SIG-M5 (cell line): ENCODE measurements at places on chromosomes 3 and 15.

DNA sequence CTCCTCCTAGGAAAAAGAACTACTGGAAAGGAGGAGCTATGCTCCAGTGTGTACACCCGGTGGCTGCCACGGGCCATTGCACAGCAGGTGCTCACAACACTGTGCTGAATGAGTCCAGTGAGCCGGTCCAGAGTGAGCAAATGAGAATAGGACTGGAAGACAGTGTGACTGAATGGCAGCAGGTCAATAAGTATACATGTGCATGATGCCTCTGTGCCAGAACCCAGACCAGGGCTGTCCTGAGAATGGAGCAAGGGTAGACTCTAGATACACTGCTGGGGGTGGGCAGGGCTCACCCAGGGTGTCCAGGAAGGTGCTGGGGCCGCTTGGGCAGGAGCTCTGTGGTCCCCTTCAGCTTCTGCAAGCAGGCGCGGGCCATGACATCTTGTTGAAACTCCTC lies 8.3 kb downstream of the POLG start:
- no peak for DNase-seq

DNA sequence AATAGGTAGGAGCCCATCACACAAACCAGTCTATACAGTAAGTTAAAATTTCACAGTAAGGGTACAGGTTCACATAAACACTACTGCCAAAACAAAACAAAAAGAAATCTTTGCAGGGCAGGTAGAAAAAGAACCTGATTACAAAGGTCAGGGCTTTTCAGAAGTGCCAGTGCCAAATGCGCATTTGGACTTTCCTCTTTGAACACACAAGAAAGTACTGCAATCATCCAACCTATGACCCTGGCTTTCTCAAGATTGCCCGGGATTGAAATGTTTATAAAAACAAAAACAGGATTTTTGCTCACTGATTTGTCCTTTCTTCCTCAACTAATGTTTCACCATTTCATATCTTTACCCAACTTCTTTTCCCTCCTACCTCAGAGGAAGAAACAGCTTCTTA lies 47.4 kb downstream of the CBLB start:
- DNase-seq: no peak

GRCh38 chr15:74425630-74426029 lies 8.1 kb downstream of the SEMA7A start:
- no peak for DNase-seq

DNA sequence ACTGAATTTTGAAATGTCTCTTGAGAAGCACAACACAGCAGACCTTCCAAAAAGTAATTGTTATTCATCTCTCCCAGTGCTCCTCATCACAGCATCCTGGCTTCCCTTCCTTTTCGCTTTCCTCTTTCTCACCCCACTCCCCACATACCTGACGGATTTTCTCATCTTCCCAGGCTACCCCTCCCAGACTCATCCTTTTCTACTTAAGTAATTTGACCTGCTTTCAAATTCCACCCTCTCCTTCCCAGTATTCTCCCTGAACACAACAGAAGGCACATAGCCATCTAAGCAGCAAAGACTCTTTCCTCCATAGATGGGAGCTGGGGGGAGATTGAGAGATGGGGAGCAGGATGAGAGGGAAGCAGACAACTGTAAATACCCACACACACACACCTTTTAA lies 187.1 kb upstream of the STT3B start:
- DNase-seq: no peak

DNA sequence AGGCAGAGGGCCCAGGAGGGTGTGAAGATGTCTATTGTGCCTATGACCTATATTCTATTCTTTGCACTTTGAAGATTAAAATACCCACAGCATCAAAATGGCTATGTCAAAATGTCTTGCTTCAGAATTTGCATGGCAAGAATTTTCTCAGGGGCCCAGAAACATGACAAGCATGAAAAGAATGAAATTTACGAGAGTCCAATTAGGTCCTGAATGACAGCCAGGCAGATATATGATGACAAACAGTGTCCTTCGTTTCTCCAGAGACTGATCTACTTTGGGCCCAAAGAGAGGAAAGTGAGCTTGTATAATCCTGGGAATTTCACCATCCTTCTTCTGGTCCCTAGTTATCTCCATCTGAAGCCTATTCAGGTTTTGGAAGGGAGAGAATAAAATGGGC lies 609.9 kb downstream of the FHIT start:
- DNase-seq: no peak

GRCh38 chr3:178778589-178778988 lies 242.4 kb downstream of the KCNMB2 start:
- DNase-seq: no peak

GRCh38 chr3:42704136-42704841 lies 1.7 kb upstream of the HHATL start:
- DNase-seq: no peak

DNA sequence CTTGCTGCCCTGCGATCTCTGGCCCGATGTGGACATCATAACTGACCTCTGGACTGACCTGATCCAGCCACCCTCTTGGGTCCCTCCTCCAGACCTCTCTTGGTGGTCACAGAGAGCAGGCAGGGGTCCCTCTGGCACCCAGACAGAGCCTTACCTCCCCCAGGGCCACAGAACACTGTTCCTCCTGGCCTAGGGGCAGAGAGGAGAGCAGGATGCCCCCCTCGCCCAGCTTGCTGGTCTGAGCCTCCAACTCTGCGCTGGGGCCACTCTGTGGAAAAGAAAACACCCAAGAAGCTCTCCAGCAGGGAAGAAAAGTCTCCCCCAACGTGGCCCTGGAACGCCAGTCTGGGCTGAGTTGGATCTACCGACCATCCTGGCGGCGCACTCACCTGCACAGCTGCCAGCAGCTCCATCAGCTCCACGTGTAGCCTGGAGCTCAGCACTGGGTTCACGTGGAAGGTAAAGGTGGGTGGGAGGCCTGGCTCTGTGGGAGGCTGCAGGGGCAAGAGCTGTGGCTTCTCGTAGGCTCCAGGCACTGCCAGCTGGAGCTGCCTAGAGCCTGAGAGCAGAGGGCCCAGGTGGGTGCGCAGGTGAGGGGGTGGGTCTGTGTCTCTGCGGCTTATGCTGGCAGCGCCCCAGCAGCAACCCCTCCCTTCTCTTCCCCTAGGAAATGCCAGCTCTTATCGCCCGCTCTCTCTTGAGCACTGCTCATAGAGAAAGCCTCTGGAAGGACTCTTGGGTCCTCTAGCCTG lies 6.0 kb downstream of the PLA2G4F start:
- no peak for DNase-seq

DNA sequence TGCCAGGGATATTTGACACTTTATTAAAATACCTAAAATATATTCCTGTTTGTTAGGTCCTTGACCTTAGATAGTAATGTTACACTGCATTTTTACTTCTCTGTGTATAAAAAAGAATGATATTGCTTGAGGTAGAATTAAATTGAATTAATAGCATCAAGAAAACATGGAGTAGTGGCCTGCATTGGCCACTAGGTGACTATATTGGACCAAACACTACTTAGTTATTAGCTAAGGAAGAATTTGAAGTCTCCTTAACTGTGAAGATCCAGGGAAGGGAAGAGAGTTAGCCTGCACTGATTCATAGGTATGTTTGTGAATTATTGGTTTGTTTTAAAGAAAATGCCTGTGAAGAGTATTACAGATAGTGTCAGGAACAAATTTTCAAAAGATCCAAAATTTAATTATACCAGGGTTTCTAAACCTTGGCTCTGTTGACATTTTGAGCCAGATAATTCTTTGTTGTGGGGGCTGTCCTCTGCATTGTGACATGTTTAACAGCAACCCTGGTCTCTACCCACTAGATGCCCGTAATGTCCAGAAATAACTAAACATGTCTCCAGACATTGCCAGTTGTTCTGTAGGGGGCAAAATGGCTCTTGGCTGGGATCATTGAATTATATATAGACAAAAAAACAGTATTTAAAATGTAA lies 103.6 kb upstream of the THSD4 start:
- no peak for DNase-seq

DNA sequence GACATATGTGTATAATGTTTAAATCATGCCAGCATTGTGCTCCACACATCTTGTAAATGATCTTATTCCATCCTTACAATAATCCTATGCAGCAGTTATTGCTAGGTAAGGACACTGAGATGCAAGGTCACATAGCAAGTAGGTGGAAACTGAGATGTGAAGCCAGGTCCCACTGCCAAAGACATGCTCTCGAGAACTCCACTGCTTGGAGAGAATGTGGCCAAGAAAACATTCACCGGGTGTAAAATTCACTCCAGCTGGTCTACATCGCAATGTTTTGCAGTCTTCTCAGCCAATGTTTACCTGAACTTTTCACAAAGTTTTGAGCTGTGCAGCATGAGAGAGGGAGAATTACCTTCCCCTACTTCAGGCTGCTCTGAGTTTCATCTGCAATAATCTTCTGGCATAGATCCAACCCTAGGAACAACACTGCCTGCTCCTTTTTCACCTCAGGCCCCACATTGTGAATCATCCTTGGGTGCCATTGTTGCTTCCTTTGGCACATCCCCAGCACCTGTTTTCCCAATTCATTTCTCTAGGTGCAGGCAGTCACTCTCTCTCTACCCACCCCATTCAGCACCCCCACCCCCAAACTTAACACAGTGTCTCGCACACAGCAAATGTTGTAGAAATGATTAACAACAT lies 53.5 kb upstream of the PRTG start:
- DNase-seq: no peak
